Hypothalamus (tissue), 51 donors: ENCODE measurements at places on chromosomes 1 and 21.

- DNase-seq: no peak
These were observed 169.4 kb downstream of the GABPA start for GRCh38 chr21:25904044-25904695.

DNA sequence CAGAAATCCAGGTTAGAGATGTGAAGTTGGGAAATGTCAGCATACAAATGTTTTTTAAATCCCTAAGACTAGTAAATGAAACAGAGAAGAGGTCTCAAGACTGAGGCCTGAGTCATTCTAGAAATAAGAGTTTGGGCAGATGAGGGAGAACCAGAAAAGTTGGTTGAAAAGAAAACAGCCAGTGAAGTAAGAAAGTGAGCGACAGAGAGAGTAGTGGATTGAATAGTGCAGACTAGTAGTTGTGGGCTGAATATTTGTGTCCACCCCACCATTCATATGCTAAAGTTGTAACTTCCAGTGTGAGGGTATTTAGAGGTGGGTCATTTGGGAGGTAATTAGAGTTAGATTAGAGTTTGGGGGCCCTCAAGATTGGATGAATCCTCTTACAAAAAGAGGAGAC lies 889.2 kb downstream of the TTLL7 start:
- DNase-seq: no peak

DNA sequence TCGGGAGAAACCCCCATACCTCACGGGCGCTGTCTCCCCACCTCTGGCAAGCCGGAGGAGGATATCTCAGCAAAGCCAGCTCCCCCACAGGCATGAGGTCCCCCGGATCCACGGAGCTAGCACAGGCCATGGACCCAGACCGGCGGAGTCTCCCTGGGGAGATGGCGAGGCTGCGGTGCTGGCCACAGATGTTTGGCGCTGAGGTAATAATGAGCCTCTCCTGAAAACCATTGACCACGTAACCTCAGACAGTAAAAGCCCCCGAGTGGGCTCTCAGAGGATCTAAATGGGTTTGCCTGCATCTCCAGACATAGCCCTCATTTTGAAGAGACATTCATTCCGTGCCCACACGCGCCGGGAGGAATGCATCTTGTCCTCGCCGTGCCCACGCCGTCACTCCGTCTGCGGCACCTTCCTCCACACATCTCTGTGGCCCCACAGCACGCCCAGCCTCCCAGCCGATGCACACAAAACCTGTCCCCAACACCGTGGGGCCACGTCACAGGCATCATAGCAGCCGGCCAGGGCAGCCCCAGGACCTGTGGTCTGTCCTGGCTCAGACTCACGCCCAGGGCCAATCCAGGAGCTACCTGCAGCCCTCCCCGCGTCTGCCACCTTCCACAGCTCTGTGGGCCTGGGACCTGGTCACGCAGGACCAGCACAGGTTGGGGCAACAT lies 150.9 kb downstream of the PRDM16 start:
- no peak for DNase-seq

DNA sequence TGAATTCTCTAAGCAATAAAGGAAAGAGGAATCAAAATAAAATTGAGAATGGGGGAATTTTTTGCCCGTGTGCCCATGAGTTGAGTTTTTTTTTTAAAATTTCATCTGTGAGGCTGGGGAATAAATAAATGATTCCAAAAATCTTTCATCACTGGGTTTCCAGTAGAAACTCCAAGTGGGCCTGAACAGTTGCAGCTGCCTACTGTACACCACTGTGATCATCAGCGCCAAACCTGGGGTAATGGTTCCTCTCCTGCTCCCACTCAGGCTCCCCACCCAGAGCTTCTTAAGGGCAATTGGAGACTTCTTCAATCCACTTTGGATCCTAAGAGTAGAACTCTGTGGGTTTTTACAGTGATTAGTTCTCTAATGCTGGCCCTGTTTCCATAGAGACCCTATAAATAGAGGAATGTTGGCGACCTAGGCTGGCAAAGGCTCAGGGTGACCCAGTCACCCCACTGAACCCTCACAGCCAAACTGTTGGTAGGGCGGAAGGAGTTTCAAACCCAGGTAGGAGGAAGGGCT lies 9.3 kb downstream of the TMCC2 start:
- DNase-seq: no peak

DNA sequence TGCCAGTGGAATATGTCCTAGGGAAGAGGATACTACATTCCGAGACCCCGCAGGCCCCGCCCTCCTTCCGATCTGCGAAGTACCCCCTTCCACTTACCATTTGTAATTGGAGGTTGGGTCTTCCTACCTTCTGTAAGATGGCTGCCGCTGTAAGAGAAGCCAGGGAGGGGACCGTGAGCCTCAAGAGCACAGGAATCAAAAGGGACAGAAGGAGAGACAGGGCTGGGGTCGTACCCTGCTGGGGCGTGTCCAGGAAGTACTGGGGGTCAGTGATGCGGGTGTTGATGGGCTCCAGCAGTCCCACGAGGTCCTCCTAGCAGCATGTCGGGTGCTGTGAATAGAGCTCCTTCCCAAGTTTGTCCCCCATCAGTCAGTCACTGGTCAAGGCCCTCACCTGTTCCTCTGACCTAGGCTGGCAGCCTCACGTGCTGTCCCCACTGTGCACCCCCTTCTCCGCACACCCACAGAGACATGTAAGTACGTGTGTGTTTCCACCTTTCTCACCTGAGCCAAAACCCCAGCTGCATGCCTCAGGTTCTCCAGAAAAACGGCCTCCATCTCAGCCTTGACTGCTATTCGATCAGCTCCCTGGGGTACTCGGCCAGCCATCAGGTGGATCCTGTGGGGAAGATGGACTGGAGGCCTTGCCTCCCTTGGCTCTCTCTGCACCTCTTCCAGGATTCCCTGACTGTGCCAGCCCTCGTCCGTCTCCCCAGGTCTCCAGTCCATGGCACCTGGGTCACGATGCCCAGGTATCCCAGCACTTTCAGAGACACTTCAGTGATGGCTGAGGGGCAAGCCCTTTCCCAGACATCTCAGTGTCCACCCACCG lies 1.8 kb downstream of the HYI start:
- DNase-seq: no peak

DNA sequence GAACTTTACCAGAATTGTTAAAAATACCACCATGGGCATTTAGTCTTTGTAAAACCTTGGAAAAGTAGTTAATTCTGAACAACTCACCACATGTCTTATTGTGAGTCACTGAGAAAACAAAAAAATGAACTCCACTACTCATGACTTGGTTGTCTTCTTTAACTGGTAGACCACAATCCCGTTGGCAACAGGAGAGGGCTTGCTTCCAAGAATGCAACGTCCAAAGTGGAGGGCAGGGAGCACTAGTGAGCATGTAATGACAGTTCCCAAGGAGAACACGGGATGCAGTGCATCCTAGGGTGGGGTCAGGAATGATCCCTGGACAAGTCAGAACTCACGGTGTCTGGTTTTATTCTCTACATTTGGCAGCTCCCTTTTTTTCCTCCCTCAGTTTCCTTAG lies 15.2 kb upstream of the HMCN1 start:
- no peak for DNase-seq

DNA sequence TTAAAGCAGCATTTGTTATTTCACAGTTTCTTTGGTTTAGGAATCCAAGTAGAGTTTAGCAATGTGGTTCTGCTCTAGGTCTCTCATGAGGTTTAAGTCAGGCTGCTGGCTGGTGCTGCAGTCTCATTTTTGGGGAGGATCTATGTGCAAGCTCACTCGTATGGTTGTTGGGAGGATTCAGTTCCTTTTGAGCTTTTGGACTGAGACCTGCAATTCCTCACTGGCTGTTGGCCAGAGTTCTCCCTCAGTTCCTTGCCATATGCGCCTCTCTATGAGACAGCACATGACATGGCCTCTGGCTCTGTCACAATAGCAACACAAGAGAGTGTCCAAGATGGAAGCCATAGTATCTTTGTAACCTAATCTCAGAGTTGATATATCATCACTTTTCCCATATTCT lies 91.0 kb downstream of the OLFML2B start:
- DNase-seq: no peak

DNA sequence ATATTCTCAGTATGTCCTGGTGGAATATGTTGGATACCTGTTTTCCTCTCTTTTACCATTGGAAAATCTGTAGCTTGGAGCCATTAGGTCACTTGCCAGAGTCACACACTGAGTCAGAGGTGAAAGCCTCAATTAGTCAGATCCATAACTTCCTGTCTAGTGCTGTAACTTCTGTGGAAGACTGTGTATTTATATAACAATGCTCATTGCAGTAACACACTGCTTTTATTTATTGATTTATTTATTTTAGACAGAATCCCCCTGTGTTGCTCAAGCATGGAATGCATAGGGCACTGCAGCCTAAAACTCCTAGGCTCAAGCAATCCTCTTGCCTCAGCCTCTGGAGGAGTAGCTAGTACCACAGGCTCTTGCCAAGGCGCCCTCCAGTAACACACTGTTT lies 1.3 kb upstream of the DOCK7 start:
- DNase-seq: no peak
